ENCODE measurements at places on chromosomes 2 and 18.

GRCh38 chr2:121185571-121186074 is 99.4 kb downstream of the TFCP2L1 start:
- DNase-seq = no peak

DNA sequence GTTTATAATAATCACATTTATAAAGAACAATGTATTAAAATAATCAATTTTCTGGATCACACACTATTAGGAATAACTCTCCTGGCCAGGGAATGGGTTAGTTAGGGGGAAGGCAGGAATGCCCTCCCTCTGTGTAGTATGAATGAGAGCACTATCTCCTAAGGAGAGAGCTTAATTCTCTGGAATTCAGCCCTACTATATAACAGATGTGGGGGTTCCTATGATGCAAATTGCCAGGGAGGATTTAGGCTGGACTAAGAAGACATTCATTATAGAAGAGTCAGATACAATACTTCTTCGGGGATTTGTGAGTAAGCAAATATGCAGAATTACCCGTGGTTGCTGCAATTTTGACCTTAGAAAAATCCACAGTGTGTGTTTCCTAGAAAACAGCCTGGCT is 250.1 kb upstream of the VRK2 start:
- peak; percentile 77 for DNase-seq

DNA sequence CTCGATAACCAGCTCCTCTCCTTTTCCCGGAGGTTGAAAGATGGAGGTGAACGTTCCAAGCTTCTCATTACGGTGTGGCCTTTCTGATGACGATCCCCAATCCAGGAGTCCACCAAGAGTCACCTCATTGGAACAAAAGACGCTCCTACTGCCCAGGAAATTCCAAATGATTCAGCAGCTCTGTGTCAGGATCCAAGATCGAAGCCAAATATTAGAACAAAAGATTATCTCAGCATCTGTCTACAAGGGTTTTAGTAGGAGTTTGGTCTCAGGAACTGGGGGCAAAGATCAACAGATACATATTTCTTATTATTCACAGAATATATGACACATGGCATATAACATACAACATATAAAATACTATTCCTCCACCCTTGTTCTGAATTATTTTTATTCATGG is 161.1 kb upstream of the RAB12 start:
- no peak for DNase-seq

- no peak for DNase-seq
Observed at GRCh38 chr2:120347396-120348060, 1.6 kb downstream of the INHBB start.

DNA sequence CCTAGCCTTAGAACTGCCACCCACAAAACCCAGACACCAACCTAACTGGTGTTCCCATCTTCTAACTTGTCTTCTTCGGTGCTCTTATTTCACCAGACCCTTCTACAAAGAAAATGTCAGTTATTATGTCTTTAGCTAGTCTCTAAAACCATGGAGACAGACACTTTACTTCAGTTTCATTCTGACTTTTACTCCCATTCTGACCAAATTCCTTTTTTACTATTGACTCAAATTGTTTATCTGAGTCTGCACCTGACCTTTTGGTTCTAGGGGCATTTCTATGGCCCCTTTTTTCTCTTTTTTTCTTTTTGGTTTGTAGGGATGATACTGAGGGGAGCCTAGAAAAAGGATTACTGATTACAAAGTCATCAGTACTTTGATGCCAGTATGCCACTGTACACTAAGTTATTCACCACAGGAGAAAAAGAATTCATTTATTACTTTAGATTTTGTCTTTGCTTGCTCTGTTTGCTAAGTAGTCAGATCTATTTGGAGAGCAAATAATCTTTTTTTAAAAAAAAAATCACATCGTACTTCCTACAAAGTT is 6.8 kb upstream of the SLC1A4 start:
- no peak for DNase-seq

DNA sequence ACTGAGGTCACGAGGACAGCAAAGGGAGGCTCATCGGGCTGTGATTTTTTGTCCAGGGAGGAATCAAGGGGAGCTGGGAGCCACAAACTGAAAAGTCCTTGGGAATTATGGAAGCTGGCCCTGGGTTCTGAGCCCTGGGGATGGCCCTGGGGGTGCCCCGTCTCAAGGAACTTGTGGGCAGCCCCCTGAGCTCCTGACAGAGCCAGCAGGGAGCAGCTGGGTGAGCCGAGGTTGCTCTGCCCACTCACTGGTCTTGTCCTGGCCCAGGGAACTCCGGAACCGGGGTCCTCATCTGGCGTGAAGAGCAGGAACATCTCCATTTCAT is 61.3 kb upstream of the HDAC4 start:
- no peak for DNase-seq

DNA sequence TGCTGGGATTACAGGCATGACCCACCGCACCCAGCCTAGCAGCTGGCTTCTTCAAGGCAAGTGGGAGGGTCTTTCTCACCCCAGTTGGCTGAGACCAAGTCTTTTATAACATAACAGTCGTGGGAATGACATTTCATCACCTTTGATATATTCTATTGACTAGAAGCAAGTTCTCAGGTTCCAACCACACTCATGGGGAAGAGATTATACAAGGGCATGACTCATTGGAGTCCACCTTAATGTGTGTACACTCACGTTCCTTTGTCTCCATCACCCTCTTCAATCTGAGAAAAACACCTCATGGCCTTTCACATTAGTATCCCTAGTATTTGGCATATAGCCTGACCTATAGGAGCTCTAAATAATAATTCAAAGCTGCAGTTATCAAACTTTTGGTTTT is 2.8 kb upstream of the BBS5 start:
- DNase-seq = no peak

DNA sequence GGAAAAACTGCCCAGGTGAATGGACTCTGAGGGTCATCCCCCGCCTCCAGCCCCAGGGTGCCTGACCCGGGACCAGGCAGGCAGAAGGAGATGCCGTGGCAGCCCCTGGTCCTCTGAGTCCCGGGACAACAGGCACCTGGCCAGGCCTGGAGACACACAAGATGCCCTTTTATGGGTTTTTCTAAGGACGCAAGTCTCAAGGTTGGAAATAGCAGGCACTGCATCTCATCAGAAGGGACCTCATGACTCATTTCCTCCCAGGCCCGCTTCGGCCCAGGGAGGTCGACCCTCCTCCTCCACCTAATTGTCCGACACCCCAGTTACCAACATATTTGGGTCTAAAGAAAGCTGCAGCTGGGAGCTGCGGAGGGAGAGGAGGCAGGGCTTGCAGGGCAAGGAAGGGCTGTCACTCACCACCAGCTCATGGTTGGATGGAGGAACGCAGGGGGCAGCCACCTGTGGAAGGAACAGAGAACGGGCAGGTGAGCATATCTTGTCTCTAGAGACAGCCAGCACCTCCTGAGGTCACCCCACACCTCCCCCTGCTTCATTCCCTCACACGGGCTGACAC is 82.9 kb downstream of the TNS1 start:
- DNase-seq = no peak

DNA sequence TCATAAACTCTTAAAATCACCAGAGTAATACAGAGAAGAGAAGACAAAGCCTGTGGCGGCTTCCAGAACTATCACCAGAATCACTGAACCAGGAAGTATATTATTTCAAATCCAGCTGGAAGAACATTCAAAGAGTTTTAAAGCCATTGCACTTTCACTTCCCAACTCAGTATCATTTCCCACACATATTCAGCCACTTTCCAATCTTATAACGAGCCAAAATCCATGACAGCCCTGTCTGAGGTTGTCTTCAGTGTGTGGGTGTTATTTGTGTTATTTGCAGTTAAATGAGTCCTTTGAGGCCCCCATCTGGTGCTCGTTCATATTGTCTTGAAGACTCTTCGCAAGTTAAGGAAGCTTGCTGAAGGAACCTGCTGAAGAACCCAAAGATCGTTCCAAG is 559.9 kb downstream of the TSN start:
- peak; percentile 15 for DNase-seq

DNA sequence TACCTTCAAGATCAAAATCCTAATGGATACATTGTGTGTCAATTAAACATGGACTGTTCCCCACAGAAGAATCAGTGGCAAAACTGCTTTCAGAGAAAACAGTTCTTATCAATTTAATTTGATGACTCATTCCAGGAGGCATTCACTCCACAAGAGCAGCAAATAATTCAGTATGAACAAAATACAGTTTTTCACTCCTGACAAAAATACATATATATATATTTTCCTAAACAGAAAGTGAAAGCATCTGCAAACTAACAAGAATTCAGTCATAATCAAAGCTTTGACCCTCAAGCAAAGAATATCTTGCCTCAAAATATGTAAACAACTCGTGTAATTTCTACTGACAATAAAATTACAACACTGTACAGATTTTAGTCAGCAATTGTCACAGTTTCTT is 685.1 kb upstream of the SLC8A1 start:
- DNase-seq = peak; percentile 70

- peak; percentile 60 for DNase-seq
Observed at GRCh38 chr18:69691008-69691760, 256.5 kb downstream of the CD226 start.

- DNase-seq = no peak
Observed at GRCh38 chr2:16326711-16327300, 338.8 kb downstream of the CYRIA start.

- no peak for DNase-seq
Observed at GRCh38 chr2:167475791-167476190, 587.5 kb downstream of the XIRP2 start.

GRCh38 chr18:9612215-9612830 is 2.0 kb downstream of the PPP4R1 start:
- peak; percentile 64 for DNase-seq
